GDM1 (cell line): ENCODE measurements at places on chromosomes 2 and 18.

GRCh38 chr2:120566331-120567035 lies 169.2 kb upstream of the GLI2 start:
- DNase-seq: no peak

GRCh38 chr2:138470941-138471340 lies 30.6 kb upstream of the SPOPL start:
- DNase-seq: no peak

DNA sequence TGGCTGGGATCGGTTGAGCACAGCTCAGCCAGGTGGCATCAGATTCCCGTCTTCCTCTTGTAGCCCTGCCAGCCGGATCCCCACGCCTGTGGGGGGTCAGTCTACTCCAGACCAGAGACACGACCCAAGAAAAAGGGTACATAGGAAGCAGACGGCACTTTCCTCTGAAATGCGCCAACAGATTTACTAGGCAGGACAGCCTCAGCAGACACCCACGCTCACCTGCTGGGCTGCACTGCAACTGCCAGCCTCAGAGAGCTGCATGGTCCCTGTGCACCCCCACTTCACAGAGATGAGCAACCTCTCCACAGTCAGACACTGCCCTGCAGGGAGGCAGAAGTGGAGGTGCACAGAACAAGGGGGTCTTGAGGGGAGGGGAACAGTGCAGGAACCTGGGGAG lies 75.7 kb upstream of the OTOS start:
- no peak for DNase-seq

- DNase-seq: no peak
These were observed 131.8 kb downstream of the DTNA start for GRCh38 chr18:34841891-34842290.

GRCh38 chr18:45974088-45974536 lies 7.0 kb upstream of the EPG5 start:
- peak; percentile 44 for DNase-seq

- no peak for DNase-seq
These were observed 862.3 kb upstream of the POU3F3 start for GRCh38 chr2:103991591-103991990.

GRCh38 chr2:152434395-152435182 lies 99.6 kb downstream of the FMNL2 start:
- no peak for DNase-seq

DNA sequence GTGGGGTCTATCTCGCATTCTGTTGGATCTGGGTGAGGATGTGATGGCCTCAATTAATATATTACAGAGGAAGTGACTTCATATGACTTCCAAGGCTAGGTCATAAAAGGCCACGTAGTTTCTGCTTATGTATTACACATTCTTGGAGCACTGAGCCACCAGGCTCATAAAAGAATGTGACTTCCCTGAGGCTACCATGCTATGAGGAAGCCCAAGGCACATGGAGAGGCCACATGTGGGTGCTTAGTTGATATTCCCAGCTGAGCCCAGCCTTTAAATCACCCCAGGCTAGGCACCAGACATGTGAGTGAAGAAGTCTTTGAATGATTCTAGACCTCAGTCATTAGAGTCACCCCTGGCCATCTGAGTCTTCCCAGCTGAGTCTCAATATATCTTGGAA lies 13.3 kb upstream of the REEP1 start:
- DNase-seq: no peak

DNA sequence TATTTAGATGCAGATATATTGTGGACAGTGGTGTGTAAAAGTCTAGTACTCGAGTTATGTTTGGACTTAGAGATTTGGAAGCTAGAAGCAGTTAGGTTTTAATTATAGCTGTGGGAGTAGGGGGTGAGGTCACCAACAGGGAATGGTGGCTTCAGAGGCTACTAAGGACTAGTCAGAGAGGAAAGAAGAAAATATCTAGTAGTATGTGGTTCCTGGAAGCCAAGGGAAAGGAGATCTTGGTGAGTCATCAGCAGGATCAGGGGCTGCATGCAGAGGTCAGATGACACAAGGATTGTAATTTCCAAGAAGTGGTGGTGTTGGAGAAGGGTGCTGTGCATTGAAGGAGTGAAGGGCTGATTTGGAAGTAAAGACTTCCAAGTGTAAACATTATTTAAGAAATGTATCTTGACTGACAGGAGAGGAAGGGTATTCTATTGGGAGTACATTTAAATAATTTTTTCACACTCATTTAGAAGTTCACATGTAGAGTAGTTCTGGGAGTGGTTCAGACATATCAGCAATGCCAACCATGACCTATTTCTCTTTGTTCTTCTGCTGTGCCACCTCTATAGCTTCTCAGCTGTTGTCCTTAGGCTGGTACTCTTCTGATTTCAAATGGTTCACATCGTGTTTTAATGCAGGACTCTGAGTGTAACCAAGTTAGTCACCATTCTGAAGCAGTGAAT lies 59.1 kb downstream of the ACSL3 start:
- DNase-seq: no peak

DNA sequence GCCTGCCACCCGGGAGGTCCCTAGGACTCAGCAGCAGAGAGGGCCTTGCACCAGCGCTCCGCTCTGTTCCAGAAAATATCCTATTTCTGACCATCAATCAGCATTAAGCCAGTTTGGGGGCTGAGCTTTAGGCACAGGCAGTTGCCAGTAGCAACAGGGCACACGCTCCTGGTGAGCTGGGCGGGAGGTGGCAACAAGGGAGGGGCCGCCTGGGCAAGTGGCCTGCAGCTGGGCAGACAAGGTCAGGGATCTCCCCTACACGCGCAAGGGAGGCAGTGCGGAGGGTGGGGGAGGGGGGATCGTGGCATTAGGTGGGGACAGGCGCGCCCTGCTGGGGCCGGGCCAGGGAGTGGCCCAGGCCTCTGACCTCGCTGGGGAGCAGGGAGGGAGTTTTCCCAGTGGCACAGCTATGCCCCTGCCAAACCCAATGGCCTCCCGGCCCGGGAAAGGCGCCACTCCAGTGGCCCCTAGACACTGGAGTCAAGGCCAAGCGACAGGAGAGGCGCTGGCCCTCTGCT lies 302.8 kb downstream of the NCKAP5 start:
- no peak for DNase-seq

DNA sequence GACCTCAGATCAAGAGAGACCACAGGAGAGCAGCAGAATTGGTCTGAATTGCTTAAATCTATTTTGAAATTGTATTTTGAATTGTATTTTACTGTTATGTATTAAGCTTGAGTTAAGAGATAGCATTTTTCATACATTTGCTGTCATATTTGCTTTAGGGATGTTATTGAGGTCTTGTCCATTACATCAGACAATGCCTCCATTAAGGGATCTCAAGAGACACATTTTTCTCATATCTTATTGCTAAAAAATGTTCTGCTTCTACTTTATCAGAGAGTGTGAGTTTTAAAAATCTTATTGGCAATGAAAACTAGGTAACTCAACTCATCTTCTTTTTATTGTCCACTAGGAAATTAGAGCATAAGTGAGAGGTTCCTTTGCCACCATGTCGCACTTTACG lies 66.8 kb upstream of the CTAGE1 start:
- DNase-seq: no peak

DNA sequence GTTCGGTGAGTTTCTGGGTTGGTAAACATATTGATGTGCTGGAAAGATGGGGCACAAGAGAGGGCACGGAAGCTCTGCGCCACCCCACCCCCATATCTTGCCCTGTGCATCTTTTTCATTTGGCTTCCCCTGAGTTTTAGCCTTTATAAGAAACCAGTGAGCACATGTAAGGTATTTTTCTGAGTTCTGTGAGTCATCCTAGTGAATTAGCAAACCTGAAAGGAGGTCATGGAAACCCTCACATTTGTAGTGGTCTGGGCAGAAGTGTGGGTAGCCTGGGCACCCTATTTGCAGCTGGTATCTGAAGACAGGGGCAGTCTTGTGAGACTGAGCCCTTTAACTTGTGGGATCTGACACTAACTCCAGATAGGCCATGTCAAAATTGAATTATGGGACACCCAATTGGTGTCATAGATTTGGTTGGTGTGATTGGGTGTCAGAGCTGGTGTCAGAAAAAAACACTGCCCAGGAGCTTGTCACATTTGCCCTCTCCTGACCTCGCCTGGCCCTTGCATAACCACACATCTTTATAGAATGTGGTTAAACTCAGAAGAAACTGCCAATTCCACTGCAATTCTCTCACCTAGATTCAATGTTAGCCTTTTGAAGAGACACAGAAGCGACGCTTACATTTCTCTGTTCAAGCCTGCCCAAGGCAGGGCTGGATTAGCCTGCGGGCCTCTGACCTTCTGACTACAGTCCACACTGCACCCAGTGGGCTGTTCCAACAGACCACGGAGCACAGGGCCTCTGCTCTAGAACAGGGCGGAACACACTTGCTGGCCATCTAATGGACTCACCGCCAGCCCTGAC lies 12.0 kb upstream of the GALM start:
- no peak for DNase-seq

DNA sequence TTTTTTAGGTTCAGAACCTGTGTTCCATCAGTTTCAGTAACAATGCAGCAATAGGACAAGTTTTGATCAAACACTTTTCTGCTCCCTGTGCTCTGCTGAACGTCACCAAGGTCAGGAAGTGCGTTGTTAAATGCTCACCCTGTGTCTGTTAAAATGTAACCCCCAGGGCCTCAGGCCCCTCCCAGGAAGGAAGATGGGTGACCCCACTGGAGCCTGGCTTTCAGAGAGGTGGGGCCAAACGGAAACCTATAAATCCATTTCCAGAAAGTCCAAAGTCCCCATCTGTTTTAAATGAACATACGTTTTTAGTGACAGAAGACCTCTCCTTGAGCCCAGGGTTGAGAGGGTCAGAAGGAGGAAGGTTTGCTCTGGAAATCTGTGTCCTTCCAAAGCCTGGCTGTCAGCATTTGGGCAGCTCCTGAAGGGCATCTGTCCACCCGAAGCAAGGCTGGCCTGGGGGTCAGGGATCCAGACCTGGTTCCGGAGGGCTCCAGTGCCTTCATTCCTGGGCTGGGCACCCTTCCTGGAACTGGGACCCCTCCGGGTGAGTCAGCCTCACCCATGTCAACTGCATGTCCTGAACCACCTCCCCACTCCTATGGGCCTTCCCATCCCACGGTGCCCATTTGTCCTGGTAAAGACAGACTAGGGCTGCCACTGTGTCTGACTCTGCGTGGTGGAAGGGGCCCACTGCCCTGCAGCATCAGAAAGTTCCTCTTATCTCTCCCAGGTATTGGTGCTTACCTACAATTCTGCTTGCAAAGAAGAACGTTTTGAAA lies 117.4 kb upstream of the COPS8 start:
- peak; percentile 10 for DNase-seq

DNA sequence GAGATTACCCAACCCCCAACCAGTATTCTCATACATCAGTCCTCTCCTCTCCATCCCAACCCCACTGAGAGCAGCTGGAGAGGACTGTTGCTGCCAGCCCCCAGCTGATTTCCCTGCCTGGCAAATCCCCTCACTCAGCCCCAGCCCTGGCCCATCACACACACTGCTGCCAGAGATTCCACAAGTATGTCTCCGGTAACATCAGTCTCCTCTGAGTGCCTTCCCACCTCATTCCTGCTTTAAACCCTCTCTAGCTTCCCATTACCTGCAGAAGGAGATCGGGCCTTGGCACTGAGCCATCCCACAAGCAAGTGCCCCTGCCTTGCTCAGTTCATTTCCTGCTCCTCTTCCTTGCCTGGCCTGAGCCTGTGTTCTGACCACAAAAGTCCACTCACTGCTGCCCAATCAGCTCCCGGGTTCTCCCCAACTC lies 50.6 kb upstream of the ZFP36L2 start:
- no peak for DNase-seq

DNA sequence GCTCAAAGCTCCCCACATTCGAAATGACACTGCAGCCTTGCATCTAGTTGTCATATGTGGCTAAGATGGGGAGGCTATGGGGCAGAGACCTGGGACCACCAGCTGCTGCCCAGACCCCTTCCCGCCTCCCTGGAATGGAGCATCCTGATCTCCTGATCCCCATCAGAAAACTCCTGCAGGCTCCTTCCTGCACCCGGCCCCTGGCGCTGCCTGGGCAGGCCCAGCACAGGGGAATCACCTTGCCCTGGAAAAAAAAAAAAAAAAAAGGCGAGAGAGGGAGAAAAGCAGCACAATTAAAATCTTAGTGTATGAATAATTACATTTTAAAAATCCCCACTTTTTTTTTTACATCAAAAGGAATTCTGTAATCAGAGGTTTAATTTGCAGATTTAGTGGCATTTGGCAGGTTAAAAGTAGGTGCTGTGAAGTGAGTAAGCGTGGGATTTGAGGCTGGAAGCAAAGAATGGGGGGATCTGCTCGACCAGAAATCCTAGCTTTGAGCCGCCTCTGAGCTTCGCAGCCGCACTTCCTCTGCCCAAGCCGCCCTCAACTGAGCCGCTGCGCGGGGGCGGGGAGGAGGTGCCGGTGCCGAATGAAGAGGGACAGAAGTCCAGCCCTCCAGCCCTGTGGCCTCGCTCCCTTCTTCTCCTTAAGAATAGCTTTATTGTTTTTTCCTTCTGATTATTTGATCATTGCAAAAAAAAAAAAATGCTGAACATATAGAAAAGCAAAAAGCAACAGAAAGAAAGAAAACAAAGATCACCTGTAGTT lies 30.0 kb downstream of the THNSL2 start:
- DNase-seq: no peak

DNA sequence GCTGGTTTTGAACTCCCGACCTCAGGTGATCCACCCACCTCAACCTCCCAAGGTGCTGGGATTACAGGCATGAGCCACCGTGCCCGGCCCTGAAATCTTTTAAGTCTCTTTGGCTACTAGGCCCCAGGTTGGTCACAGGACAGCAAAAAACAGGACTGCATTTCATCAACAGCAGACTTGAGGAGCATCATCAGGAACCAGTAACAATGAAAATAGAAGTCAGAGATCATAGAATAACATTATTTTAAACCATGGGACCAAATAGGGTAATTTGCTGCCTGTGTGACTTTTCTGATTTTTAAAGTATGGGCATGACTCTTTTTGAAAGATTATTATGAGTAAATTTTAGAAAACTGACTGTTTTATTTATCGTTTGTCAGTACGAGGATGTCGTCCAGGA lies 24.8 kb downstream of the PPP1CB start:
- DNase-seq: no peak

DNA sequence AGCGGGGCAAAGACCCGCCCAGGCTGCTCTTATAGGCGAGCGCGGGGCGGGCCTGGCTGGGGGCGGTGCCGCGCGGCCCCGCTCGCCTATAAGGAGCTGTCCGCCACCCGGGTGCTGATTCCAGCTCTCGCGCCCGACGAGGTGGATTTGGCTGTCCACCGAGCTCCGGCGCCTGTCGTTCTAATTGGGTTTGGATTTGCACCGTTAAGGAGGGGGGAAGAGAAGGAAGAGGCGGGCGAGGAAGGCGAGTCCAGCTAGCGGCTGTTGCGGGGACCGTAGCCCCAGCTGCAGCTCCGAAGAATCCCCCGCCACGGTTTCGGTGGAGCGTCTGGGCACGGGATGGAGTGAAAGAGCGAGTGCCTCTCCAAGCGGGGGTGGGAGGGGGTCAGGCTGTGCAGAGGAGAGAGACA lies at the start of gene CNTNAP5:
TSS of gene CNTNAP5 (plus strand) at position 117 of the 410 bp plus-strand sequence. CDS start 364 bp downstream, outside the sequence.
- DNase-seq: peak; percentile 43
